ENCODE measurements at places on chromosomes 2 and 18.

DNA sequence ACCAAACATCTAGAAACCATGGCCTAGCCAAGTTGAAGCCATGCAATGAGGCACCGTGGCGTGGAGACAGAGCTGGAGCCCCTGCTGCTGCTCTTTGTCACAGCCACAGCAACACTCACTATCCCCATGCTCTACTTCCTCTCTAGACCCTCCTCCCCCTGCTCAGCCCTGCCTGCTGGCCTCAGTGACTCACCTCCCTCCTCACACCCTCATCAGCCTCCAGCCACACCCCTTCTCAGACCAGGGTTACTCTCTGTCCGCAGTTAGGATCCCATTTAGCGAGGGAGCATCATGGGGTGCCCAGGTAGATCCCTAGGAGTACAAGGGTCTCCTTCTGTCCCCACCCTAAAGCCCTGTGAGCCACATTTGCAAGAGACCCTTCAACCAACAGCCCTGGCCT, 25.4 kb upstream of the SOX11 start:
- no peak for DNase-seq

DNA sequence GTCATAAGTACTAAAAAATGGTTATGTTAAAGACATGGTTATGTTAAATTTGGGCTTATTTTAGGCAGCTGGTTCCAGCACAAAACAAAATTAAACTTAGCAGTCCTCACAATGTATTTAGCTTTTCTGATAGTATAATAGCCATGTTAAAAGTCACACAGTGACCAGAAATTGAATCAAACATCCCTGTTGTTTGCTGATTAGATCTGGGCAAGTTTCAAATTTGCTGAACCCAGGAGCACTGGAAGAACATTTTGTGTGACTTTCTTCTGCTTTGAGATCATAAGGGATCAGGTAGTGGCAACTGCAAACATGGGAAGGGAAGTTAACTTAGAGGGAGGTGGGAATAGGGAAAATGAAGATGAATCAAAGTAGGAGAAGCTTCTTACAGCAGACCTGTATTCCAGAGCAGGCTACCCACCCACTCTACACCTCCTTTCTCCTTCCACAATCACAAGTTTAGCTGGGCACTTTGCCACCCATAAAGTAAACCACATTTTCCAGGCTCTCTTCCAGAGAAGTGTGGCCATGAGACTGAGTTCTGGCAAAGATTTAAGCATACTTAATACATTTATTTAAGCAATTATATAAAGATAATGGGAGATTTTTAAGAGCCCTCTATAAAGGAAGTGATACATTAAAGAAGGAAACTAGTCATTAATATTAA, 616.1 kb upstream of the LRATD1 start:
- DNase-seq, result peak; percentile 62

DNA sequence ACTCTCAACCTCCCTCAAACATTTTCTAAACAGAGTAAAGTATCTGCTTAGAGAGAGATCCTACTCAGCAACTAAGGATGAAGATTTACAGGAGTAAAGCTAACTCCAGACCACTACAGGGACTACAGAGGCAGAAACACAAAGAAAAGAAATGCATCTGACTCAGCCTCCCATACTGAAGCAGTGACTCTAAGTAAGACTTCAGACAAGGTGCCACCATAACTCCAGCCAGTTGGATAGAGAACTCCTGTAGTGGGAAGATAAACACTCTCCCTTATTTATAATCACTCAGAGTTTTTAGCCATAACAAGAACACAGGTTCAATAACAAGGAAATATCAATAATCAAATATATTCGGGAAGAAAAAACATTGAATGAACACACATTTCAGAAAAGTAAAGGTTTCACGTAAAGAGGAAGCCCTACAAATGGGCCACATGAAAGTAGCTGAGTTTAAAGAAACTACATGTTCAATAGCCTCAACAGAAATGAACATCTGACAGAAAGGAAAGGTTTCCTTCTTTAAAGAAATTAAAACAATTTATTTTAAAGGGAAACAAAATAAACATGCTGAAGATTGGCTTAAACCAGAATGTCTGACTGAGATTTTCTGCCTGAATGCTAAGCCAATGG, 519.9 kb downstream of the KCNJ3 start:
- no peak for DNase-seq

- DNase-seq, result no peak
Measured at GRCh38 chr2:10300328-10300920, 2.3 kb upstream of the HPCAL1 start.

DNA sequence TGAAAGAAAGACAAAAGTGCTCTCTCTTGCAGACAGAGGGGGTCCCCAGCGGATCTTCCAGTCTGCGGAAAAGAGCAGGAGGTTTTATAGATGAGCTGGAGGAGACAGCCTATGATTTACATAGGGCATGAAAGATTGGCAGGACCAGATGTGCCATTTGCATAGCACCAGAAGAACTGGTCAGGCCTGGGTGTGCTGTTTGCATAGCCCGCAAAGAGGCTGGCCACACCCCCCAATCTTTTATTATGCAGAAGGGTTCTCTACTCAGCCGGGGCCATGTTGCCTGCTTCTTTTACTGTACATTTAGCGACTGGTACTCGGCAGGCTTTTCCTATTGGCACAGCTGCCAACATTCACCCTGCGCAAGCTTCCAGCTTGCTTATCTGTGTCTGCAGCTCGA, 317.6 kb downstream of the GALR1 start:
- no peak for DNase-seq

GRCh38 chr2:216217904-216218260, 108.7 kb downstream of the XRCC5 start:
- DNase-seq, result no peak

- DNase-seq, result no peak
Measured at GRCh38 chr2:10373931-10374330, 71.2 kb downstream of the HPCAL1 start.

DNA sequence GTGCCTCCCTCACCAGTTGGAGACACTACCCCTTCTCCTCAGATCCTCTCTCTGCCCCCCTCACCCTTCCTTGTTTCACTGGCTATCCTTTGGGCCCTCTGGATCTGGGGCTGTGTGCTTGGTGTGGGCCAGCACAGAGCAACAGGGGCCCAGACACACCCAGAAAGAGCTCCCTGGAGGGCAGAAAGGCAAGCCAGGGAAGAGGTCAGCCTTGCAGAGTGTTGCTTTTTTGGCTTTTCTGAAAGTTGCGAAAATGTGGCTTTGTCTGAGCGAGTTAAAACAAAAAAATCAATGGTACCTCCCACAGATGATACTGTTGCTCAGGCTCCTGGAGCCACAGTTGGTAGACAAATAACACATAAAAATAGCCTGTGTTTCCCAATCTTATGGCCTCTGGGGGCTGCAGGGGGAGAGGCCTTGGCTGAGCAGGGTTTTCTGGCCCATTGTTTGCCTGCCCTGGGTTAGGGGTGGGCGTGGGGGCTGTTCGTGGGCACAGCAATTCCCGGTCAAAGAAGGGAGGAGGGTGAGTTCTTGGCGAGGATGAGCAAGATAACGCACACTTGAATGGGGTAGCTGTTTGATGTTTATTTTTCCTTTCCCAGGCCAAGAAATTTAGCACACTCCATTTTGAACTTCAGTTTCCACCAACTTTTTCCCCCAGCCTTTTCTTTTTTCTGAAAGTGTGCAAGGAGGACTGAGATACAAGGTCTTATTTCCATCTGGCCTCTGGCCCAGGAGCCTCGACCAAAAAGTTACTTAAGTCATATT, 167.0 kb upstream of the HAAO start:
- DNase-seq, result no peak

DNA sequence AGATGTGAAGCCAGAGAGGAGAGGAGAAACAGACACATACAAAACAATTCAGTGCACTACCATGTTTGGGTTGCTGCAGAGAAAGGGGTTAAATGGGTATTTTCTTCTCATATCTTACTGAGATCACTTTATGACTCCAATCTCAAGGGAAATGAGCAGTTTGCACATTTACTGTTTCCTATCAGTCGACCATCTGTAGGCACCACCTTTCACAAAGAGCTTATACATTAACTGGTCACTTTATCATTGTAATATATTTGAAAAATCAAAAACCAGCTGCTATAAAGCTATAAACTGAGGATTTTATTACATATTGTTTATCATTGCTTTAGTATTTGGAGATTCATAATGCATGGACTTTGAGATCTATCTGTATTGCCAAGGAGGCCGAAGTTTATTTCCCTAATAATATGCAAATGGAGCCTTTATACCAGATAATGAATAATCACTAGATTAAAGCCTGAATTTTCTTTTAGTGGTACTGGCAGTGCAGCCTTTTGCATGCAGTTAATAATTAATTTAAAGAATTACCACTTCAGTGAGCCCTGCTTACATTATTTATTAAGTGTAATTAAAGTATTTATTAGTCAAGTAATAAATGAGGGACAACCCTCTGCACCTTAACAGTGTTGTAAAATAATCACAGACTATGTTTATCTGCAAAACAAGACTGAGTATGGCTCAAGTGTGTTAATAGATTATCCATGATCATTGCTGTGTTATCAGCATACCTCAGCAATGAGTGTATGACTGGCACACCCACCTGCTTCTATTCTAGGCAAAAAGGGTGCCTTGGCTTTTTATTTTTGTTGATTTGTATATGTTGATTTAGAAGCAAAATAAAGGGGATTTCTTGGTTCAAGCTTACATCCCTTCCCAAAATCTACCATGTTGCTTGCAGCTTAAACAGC, 167.7 kb upstream of the SLC14A2 start:
- no peak for DNase-seq

GRCh38 chr2:235508371-235509160, 14.7 kb downstream of the AGAP1 start:
- no peak for DNase-seq

DNA sequence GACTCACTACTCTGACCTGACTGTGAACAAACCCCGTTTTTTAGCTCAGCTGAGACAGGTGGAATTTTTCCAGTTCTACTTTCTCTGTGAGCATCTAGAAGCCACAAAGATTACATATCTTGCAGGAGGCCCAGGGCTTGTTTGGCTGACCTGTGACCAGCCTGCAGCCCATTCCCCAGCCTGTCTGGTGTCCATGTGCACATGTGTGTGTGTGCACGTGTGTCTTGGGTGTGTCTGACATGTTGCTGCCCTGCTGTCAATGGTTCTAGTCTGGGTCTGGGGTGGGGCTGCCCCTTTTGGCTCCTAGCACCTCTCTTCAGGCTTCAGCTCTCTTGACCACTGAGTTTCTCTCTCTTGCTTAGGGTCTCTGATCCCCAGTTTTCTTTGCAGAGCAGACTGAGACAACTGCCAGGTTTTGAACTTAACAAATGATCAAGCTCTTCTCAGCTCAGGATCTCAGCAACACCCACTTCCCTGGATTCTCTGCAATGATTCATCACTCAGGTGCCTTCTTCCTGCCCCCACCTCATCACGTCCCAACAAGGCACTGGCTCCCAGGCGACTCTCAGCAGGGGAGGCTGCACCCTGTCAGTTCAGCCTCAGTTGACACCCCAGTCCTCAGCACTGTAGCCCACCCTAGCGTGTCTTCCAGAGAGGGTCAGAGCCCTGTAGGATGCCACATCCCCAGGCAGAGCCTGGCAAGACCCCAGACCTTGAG, 130.3 kb downstream of the CELF4 start:
- no peak for DNase-seq

DNA sequence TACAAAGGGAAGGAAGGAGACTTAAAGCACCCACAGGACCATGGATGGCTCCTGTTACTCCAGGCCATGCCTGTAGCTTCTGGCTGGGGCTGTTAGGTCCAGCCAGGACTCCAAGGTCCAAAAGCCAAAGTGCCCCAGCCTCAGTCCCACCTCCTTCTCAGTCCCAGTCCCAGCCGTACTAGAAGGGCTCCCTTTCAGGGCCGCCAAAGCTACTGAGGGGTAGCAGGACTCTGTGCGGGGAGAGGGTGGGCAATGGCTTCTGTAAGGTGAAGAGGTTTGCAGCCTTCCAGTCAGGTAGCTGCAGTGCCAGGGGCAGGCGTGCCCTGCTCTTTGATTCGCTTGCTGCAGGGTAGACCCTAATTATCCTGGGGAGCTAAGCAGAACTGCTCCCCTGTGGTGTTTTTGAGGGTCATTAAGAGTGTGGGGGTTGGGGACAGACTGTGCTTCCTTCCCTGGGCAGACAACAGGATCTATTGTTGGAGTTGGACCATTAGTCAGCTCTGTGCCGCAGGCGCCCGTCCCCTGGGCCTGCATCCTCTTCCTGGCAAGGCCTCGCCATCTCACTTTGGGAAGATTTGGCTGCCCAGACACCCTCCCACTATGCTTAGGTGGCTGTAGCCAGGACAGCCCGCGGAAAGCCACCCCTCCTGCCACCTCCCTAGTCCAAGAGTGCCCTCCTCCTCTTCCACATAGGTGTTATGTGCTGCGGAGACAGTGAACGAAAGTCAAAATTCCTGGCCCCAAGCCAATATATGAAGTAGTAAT, 118.8 kb downstream of the ZBTB7C start:
- DNase-seq, result no peak

- no peak for DNase-seq
Measured at GRCh38 chr18:2415656-2416055, 155.6 kb downstream of the METTL4 start.

DNA sequence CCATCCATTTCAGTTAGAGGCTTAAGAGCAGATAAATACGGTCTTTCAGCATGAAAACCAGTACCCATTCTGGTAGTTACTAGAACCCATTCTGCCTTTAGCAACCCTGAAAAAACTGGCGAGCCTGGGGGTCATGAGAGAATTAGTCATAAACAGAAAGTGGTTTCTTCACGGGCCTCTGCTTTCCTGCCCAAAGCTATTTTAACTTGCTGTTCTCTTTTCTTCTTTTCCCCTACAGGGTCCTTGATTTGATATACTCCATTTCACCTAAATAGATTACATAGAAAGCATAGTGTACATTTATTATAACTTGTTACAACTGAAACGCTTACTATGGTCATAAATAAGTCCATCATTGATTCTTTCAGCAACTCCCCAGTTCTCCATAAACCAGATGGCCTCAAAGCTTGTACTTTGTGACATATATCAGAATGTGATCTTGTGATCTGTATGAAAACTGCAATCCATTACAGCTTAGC, 48.3 kb downstream of the WDFY1 start:
- peak; percentile 41 for DNase-seq

DNA sequence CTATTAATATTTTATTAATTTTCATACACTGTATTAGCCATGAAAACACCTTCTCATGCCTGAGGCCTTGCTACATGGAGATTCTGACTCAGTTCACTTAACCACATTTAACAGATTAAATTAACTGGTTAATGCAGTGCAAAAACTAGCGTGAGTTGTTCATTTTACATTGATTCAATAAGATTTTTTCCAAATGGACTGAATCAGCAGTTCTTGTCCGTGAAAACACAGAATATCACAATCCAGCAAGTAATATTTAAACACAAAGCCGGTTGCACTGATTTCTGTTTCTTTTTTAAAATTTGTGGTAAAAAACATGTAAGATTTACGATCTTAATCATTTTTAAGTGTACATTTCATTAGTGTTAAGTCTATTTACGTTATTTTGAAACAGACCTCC, 118.2 kb upstream of the THUMPD2 start:
- DNase-seq, result no peak

GRCh38 chr2:23379220-23379695, 5.7 kb upstream of the KLHL29 start:
- no peak for DNase-seq

Measured in HCEC 1CT (cell line).